Mesothelial cell of epicardium (in vitro differentiated cells): ENCODE measurements at places on chromosomes 5 and 9.

GRCh38 chr9:135978642-135979546 is 17.7 kb upstream of the UBAC1 start:
- no peak for DNase-seq

GRCh38 chr9:5428794-5429528 is 8.8 kb downstream of the PLGRKT start:
- DNase-seq: no peak

DNA sequence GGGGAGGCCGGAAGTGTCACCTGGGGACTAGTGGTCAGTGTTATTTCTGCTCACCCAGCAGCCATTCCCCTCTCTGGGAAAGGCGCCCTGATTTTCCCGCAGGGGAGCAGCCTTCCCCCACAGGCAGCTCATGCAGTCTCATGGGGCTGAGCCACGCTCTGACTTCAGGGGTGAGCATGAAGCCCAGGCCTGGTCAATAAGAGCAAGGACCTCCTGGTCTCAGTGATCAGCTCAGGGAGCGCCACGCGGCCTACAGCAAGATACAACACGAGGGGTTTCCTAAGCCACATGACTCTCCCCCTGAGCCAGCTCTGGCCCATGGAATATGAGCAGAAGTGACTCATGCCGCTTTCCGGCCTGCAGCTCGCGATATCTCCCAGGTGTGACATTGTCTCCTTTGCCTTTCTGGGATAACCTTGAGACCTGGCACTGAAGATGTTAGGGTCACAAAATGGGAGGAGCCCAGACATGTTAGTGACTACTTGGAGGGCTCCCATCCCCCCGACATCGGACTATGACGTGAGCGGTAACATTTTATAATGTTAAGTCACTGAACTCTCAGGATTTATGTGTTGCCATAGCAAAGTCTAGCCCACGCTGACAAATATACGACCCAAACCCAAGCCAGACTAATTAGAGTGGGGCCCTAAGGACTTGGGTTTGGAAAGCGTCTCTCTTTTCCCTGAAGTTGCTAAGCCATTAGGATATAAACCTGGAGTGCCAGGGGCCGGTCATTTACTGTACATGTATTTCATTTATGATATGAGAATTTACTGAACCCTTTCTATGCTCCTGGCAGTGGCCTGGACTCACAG is 46.5 kb upstream of the GFPT2 start:
- no peak for DNase-seq

GRCh38 chr9:82457298-82457697 is 468.7 kb downstream of the SPATA31D1 start:
- DNase-seq: no peak

GRCh38 chr5:72021651-72022357 is 85.5 kb upstream of the MAP1B start:
- no peak for DNase-seq

GRCh38 chr9:96398582-96399324 is 15.2 kb upstream of the SLC35D2 start:
- DNase-seq: no peak

GRCh38 chr9:95147452-95148207 is 169.9 kb downstream of the FANCC start:
- DNase-seq: no peak

GRCh38 chr5:150511578-150512367 is 3.8 kb downstream of the NDST1 start:
- DNase-seq: no peak
